Kidney (tissue), 22 donors: ENCODE measurements at places on chromosomes 2 and 18. TPM values are rescaled to one million over a fixed set of nuclear protein-coding genes. Genes with fewer than 3 reads are reported as not detected.

Gene RGPD4
- not detected for total RNA-seq

Gene GAD1
- total RNA-seq: 1.1 TPM

Gene QPCT
- 16.6 TPM for total RNA-seq

Gene SLC20A1
- total RNA-seq: 46.2 TPM

Gene MDH1B
- total RNA-seq: 8.1 TPM

Gene KCNK3
- 8.1 TPM for total RNA-seq

Gene PMAIP1
- total RNA-seq: 2.8 TPM

Gene SH3BP4
- 52.9 TPM for total RNA-seq

DNA sequence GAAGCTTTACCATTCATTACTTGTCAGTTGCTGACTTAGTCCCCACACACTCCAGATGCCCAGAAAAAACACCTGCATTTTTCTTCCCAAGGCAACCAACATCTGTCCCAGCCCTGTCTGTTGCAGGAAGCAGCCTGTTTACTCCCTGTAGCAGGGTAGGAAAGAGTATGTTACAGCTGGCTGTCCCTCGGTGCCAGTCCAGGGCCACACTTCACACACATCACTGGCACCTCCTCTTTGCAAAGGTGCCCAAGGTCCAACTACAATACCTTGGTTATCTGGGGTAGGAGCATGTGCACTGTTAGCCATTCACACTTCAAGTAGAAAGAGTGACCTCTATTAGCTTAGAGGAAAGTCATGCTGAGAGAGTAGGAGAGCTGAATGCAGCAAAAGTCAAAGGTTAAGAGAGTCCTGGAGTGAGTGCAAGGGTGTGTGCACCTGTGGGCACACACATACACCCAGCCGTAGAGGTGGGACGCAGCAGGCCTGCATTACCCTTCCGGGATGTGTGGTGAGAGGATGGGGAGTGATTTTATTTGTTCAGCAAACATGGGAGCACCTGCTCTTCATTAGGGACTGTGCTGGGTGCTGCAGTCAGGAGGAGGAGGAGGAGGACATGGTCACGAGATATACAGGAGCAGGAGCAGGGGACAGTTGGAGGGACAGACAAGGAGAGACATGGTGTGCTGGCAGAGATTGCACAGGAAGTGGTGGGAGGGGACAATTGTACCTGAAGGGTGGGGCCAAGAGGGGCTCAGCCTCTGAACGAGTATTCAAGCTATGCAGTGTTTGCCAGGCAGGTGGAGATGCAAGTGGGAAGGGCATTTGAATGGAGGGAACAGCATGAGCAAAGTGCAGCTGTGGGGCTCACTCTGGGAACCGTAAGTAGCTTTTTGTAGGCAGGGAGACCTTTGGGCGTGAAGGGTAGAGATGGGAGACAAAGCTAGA, 69.8 kb downstream of the TSN start:
- DNase-seq: no peak

- DNase-seq: peak; percentile 29
Measured at GRCh38 chr18:57150828-57151227, 3.9 kb downstream of the BOD1L2 start.

GRCh38 chr18:6561420-6561861, 146.7 kb upstream of the L3MBTL4 start:
- DNase-seq: no peak

GRCh38 chr2:192546565-192546964, 351.8 kb upstream of the TMEFF2 start:
- no peak for DNase-seq

GRCh38 chr2:206940546-206940945, 1.2 kb downstream of the CPO start:
- no peak for DNase-seq

DNA sequence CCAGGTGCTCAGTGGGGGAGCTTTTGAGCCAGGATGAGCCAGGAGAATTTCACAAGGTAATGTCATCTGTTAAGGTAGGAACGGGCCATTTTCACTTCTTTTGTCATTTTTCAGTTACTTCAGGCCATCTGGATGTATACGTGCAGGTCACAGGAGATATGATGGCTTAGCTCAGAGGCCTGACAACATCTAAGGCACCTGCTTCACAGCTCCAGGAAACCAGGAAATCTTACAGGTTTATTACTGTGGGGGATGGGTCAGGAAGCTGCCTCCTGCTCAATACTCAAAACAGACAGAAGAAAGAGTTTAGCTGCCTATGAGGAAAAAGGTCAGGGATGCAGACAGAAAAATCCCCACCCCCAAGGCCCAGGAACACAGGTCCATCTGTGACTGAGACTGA, 364.3 kb upstream of the LRP1B start:
- DNase-seq: no peak

- no peak for DNase-seq
Measured at GRCh38 chr2:239393941-239394340, 6.9 kb downstream of the HDAC4 start.

DNA sequence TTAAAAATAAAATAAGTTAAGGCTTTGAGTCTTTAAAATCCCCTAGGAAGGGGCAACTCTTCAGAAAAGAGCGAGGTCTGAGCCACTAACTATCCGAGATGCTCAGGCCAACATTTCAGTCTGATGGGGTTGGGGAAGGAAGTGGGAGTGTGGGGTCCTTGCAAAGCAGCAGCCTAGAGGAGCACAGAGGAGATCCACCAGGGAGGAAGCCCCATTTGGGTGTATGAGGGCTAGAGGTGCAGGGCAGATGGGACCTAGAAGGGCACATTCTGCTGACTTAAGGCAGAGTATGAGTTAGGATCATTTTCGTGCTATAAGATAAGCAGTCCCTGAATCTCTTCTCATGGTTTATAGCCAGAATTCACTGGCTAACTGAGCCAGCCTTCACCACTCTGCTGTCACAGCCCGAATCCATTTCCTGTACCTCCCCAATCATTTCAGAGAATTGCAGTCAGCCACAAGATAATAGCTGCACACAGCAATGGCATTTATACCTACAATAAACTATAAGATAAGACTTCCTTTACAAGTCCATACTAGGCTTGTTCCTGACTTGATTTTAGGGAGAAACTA, 37.0 kb downstream of the MRPL30 start:
- DNase-seq: no peak

- DNase-seq: no peak
Measured at GRCh38 chr2:203326356-203326755, 1.8 kb upstream of the ABI2 start.

DNA sequence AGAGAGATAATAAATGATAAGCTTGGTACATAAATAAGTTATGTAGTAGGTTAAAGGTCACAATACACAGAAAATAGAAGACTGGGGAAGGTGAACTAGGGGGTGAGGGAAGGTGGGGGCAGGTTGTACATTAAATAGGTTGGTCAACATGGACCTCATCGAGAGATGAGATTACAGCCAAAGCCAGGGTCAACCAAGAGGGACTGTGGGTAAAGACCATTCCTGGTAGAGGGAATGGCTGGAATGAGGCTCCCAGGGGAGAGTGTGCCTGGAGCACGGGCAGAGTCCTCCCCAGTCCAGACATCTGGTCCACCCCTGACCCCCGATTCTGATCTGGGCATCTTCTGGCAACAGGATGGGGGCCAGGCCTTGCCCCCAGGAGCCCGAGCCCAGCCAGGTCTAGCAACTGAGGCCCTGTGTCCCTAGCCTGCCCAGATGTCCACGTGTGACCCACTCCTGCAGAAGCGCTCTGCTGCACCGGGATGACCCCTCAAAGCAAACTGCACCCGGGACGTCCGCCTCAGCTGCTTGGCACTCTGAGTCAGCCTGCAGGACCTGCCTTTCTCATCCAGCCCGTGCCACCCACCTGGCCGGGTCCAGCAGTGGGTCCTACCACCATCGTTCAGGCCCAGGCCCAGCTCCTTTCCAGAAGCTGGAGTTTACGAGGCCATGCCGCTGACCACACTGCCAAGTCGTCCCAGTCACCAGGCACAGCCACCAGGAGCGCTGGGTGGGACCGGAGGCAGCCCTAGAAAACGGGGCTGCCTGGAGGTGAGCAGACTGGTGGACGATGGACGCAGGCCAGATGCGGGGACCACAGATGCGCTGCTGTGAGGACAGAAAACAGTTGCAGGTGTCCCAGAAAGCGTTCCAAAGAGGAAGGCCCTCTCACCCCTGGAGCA, 56.2 kb upstream of the ID2 start:
- DNase-seq: peak; percentile 73

- DNase-seq: no peak
Measured at GRCh38 chr2:88416016-88416663, 36.4 kb downstream of the FOXI3 start.

DNA sequence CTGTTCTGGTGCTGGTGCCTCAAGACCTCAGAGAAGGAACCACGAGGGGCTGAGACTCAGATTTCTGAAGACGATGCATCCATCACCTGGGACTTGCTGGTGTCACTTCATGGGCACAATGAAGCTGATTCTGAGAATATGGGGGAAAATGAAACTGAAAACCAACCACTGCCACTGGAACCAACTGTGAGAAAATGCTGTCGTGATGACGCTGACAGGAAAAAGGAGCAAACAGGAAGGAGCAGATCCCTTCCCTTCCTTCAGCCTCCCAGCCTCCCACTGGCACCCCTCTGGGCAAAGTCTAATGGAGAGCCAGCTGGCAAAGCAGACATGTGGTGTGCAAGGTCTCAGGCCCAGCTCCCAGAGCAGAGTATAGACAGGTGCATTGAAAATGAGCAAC, 109.7 kb downstream of the FOXI3 start:
- DNase-seq: no peak

DNA sequence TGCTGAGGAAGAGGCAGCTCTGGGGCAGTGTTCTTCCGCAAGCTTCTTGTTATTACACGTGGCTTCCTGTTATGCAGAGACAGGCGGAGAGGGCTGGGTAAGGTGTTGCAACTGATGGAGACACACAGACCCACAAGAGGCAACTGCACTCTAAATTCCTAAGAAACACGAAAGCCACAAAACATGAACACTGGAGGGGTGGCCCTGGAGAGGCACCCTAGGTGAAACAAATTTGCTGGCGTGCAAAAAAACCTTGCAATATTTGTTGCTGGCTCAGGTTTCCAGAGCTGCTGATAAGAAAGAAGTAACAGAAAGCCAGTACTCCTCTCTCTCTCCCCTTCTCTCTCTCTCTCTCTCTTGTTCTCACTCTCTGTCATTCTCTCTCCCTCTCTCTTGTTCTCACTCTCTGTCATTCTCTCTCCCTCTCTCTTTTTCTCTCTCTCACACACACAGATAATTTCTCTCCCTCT, 31.8 kb downstream of the ARHGAP25 start:
- peak; percentile 13 for DNase-seq

DNA sequence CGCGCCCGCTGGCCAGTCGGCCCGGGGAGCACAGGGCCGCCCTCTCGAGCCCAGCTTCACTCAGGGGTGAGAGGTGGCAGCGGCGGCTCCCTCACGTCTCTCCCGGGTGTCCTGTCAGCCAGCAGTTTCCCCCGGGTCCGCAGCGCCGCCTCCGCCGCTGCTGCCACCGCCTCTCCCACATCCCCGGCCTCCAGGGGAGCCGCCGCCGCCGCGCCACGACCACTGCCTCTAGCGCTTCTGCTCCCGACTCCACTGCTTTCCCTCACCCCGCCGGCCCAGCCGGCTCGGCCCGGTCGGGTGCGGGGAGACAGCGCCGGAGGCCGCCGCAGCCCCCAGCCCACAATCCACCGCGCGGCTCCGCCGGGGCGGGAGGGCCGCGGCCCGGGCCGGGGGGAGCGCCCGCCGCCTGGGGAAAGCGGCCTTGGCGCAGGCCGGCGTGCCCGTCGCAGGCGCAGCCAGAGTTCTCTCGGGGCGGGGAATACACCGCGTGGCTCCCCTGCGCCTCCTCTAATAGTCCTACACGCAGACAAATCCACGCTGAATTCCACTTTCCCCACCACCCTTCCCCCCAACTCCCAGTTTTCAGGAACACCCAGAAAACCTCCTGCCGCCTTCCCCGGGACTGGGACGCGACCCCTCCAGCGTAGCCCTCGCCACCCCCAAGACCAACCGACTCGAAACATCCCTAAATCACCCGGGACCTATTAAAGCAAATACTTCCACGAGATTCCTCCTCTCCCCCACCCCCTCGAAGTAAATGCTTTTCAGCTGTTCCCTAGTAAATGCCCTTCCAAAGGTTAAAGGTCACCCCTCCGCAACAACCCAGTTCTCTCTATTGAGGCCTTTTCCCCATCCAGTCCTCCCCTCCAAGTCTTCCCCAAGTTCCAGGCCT, at the start of gene VPS54:
VPS54 (minus strand) TSS at position 346 of the 892 bp plus-strand sequence. CDS start 35,429 bp downstream, outside the sequence.
- peak; percentile 86 for DNase-seq

DNA sequence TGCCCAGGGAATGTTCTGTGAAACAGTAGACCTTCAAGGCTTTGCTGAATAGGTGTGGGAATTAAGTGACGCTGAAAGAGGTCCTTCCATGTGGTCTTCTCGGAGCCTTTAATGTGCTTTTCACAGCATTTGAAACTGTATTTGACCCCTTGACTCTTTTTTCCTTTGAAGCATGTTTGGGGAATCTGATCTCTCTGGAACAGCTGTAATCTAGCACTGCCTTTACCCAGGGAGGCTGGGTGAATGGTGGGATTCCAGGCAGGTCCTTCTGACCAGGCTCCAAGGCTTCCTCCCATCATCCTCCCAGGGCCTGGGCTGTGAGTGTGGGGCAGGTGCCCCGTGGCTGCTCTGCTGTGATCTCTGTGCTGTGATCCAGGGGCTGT, 4.2 kb downstream of the ZAP70 start:
- no peak for DNase-seq
